ENCODE measurements at places on chromosomes 2 and 18.

DNA sequence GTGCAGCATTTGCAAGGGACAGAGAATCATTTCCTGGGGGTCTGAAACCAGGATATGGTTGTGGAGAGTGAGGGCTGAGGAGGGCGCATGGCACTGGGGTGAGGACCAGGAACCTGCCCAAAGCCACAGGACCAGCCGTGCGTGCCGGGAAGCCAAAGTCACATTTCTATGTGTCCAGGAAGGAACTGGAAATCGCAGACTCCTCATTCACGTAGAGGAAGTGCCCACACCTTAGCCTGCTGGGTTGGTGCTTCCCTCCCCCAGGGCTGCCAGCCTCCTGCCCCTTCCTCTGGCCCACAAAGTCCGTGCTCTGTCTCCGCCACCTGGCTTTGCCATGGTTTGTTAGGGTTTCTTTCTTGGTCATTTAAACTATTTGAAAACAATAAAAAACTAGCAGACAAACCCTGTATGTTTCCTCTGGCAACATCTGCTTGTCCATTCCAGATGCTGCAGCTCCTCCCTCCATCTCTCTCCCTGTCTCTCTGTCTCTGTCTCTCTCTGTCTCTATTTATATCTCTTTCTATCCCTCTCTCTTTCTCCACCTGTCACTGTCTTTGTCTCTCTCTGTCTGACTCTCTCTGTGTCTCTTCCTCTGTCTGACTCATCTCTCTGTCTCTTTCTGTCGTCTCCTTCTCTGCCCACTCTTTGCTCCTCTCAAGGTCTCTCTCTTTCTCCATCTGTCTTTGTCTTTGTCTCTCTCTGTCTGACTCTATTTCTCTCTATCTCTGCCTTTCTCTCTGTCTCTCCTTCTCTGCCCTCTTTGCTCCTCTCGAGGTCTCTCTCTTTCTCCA is 163.2 kb upstream of the TPO start:
- no peak for DNase-seq

DNA sequence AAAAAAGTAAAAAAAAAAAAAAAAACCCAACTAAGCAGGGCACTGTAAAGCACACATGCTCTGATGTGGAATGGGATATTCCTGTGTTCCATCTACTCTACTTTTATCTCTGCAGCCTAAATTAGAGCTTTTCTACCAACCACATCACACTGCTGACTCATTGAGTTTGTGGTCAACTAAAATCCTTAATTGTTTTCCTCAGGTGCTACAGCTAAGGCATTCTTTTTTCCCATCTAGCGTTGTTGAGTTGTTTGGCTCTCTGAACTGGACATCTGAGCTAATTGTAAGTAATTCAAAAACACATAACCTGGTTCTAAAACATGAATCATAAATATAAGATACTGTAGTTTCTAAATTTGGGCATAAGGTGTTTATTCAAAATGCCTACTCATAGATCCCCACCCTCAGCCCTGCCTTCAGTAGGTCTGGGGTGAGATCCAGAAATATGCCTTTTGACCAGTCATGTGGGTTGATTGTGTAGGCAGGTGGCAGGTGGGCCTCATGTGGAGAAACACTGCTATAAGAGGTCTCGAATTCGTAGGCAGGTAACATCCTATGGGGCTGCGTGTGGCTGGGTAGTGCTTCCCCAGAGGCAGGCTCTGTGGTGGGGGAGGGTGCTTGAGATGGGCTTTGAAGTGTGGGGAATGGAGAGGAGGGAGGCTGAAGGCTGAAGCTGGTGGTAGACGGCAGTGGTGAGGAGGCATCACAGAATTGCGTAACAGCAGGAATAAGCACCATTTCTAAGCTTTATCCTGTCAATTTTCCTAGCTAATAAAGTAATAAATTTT is 27.2 kb downstream of the ANKRD29 start:
- DNase-seq, result peak; percentile 99

DNA sequence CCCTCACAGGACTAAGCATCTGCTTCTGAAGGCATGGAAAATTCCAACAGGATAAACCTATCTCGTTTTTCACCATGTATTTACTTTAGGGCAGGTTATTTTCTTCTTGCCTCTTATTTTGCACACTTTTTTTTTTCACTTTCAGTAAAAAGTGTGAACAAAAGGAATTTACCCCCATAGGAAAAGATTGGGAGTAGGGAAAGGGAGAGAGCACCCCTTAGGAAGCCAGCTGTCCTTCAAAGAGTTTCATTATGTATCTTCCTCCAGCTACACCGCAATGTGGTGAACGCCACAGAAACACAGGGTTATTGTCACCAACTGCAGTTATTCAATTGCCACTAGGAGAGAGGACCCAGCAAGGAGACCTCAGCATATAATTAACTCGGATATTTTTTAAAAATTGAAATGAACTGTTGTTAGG is 286.2 kb upstream of the VRK2 start:
- DNase-seq, result peak; percentile 65

DNA sequence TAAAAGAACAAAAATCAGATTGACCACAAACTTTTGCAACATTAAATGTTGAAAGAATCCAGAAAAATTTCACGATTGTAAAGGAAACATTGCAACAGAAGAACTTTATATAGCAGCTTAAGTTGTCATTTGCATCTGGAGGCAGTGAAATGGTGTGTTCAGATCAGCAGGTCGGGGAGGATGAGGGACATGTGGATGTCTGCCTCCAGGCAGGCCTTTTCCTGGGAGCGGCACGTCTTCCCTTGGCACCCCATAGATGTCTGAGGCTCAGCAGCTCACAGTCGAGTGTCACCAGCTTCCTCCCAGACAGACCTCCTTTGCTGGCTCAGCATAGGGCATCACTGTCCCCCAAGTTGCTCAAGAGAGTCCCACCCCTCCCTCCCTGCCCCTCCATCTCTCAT is 44.3 kb upstream of the ASB1 start:
- no peak for DNase-seq

- DNase-seq, result no peak
Measured at GRCh38 chr2:82875858-82876257, 1583.2 kb downstream of the SUCLG1 start.

Data from SW480 (cell line).